PC-3 (cell line): ENCODE measurements at places on chromosomes 11 and 22.

- peak; percentile 31 for DNase-seq
Measured at GRCh38 chr11:33507967-33508366, 192.7 kb downstream of the C11orf91 start.

DNA sequence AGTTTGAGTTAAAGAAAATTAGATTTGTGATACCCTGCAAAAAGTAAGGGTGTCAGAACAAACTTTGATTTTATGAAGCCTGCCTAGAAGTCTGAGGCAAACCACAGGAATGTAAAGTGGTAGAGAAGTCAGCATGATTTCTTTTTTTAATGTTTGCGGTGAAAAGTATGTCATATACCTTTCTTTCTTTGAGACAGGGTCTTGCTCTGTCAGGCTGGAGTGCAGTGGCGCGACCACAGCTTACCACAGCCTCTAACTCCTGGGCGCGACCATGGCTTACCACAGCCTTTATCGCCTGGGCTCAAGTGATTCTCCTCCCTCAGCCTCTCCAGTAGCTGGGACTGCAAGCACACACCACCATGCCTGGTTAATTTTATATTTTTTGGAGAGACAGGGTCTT, 4.7 kb downstream of the API5 start:
- peak; percentile 20 for DNase-seq

- DNase-seq = no peak
Measured at GRCh38 chr11:131334601-131335000, 35.8 kb upstream of the NTM start.

DNA sequence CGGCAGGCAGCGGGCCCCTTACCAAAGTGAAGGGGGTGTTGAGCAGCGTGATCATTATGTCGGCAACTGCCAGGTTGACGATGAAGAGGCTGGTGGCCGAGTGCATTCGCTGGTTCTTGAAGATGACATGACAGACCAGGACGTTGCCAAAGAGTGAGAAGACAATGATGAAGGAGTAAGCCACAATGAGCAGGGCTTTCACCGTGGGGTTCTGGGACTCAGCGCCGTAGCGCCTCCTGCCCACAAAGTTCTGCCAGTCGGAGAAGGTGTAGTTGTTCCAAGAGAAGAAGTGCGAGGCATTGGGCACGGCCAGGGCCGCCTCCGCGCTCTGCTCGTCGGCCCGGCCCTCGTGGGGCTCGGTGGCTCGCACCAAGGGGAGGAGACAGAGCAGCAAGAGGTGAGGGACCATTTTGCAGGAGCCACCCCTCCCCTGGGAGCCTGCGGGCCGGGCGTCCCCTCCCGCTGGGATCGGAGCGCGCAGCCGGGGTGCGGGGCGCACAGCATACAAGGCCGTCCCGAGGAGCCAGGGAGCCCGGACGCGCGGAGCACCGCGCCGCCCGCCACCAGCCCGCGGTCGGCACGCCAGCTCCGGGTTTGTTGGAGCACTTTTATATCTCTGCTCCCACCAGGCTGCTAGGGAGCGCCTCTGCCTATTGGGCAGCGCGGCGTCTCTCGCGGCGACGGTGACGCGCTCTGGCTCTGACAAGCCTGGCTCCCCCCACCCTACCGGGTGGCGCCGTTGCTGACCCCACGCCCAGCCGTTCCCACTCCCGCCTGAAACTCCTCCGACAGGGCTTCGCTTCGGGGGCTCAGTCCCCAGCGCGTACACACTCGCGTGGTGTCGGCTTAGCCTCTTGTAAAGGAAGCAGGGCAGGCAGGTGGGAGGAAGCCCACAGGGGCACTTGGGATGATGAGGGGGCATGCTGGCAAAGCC, at the start of gene GPR83:
Gene GPR83 (minus strand): TSS at position 581 of the 934 bp plus-strand sequence. CDS start 172 bp downstream, at position 409.
- no peak for DNase-seq

DNA sequence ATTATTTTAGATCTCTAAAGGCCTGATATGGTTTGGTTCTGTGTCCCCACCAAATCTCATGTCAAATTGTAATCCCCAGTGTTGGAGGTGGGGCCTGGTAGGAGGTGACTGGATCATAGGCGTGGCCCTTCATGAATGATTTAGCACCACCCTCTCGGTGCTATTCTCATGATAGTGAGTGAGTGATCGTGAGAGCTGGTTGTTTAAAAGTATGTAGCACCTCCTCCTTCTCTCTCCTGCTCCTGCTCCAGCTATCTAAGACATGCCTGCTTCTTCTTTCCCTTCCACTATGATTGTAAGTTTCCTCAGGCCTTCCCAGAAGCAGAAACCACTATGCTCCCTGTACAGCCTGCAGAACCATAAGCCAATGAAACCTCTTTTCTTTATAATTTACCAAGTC, 114.1 kb downstream of the SERGEF start:
- peak; percentile 10 for DNase-seq

- no peak for DNase-seq
Measured at GRCh38 chr11:72583616-72584292, 90.5 kb downstream of the PDE2A start.
